ENCODE measurements at places on chromosomes 4 and X.

DNA sequence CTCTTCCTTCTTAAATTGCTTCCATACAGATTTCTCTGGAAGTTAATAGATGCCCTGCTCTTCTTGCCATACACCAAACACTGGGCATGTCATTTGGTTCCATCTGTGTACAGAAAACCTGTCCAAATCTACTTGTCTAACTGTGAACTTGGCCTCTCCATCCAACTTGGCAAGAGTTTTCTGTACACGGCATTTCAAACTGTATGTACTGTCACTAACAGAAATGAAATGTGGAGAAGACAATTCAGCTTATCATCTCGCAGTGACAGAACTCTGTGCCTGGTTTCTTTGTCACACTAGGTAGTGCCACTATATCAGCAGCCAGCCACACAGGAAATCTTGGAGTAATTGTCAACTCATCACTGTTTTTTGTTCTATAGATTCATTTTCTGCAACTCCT lies 58.2 kb downstream of the CXXC4 start:
- no peak for DNase-seq

GRCh38 chr4:108492816-108493595 lies 127.4 kb upstream of the RPL34 start:
- DNase-seq, result no peak

DNA sequence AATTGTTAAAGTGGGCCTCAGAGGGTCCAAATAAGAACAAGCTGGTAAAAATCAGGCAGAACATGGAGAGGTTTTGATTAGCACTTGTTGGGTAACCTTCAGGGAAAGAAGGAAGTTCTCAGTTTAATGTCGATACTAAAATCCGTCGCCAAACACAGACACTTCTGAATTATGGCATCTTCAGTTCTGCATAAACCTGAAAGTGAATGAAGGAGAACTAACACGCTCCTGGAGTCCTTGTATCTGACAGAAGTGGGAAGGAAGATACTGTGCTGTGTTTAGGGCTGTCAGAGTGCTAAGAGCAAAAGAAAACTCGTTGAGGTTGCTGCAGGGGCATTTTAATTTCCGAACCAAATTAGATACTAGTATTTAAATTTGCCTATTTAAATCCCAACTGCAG lies 106.2 kb downstream of the TMA16 start:
- no peak for DNase-seq

DNA sequence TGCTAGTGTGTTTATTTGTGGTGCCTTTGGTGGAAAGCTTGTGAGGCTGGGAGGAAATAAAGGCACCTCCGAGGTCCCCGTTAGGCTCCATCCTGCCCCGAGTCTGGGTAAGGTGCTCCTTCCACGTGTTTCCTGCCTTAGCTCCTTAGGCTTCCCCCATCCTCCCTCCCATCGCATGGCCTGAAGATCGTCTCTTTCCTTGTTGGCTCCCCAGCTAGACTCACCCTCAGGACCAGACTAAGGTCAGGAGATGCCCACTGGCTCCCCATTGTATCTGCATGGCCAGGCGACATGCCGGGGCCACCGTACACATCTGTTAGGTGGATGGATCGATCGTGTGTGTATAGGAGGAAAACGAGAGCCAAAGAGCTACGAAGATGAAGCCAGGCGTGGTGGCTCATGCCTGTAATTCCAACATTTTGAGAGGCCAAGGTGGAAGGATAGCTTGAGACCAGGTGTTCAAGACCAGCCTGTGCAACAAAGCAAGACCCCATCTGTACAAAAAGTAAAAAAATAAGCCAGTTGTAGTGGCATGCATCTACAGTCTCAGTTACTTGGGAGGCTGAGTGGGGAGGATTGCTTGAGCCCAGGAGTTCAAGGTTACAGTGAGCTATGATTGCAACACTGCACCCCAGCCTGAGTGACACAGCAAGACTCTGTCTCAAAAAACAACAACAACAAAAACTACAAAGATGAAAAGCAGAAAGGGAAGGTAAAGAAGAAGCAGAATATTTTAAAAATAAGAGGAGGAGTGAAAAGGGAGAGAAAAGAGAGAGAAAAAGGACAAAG lies 53.7 kb downstream of the SEPSECS start:
- DNase-seq, result no peak

GRCh38 chrX:110045421-110045820 lies 42.5 kb downstream of the TMEM164 start:
- DNase-seq, result no peak

DNA sequence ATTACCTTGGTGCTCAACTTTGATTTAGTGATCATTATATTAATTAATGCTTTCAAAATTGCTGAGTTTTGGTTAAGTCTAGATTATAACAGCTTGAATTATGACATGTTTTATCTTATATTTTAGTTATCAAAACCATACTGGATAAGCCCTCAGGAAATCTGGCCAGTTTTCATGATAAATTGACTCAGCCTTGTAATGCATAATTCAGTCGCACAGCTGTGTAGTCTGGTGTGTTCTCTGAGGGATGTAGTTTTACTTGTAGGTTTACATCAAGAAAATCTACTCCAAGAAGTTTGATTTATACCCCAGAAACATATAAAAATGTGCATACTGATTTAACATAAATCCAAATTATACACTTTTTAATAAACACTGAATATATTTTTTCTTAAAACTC lies 477.5 kb downstream of the SPRY1 start:
- DNase-seq, result no peak

DNA sequence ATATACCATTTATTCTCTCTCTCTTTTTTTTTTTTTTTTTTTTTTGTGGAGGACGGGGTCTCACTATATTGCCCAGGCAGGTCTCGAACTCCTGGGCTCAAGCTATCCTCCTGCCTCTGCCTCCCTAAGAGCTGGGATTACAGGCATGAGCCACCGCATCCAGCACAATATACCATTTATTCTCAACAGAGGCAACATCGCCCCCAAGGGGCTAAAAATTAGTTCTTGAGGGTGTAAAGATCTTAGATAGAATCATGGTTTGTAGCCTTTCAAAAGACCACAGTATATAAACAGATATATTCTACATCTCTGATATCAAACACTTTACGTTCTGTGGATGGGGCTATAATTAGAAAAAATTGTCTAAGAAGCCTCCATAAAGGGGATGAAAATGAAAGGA lies 39.8 kb upstream of the TCEAL2 start:
- no peak for DNase-seq
